ENCODE measurements at places on chromosomes 3 and 15.
A peak's percentile ranks its signal among the peaks of the same experiment; 100 is the strongest.

DNA sequence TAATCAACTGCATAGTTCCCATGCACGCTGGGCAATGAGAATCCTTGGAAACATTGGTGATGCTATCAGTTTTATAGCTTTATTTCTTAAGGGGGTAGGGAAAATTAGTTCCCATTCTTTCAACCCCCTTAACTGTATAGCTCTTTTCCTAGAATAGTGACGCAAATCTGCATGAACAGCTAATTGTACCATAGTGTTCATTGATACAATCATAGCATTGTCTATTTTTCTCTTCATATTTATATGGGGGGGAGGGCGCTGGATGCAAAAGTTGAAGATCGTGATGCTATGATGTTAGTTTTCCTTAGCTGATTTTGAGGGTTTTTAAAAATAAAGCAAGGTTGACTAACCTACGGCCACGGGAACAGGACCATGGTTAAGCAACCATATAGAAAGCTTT lies 32.4 kb upstream of the SAMMSON start:
- no peak for DNase-seq

DNA sequence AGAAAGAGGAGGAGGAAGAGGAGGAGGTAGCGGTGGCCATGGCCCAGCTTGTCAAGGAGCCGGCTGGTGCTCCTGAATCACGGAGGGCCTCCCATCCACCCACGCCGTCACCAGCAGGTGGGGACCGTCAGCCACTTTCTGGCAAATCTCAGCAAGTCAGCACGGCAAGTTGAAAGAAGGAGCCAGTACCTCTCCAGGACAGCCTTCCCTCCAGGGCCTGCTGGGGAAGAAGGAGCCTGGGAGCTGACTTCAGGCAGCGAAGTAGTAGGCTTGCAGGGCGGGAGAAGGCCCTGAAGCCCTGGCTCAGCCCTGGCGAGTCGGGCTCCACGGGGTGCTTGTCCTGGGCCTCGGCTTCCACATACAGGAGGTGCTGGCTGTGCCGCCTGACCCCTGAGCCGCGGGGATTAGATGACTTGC lies 99.2 kb upstream of the TRPM1 start:
- no peak for DNase-seq

- no peak for DNase-seq
Observed at GRCh38 chr3:74115906-74116305, 491.2 kb upstream of the PDZRN3 start.

DNA sequence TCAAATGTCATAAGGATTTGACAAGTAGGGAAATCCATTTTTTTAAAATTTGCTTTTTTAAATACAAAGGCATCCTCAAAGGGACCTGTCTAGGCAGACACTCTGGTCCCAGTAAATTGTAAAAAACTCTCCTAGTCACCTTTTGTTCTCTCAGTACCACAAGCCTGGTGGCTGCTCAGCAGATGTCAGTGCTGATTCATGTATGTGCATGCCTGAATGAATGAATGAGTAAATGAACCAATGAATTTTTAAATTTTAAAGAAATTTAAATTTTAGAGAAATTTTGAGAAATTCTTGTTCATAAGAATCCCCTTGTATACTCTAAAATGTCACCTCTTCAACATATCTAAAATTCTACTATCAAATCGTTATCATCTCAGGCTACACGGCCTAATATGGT lies 199.5 kb downstream of the TLE3 start:
- DNase-seq = no peak

DNA sequence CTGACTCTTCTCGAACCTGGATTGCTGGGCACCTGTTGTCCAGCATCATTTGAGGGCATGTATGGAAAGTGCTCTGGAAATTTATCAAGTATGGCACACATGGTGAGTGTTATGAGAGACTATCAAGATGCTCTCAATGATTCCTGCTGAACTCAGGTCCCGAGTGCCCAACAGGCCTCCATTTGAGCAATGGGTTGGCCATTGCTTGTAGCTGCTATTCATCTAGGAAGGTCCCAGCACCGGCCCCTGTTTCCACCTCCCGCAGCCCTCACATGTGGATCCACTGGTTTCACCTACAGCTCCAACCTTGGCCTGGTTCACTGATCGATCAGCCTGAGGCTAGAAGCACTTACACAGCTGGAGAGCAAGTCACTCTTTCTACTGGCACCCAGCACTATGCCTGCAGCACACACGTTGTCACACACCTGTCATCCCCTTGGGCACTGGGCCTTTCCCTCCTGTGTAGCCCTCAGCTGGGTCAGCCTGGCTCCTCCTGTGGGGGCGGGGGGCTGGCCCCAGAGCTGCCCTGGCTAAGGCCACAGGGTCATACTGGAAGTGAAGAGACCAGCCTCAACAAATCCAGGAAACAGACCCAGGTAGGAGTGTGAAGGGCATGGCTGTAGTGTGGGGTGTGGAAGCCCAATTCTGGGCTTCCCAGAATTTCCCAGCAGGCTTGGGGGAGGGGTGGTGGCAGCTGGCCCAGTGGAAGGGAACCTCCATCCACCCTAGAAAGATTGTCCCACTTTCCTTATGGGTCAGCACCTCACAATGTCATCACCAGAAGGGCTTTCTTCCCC lies 41.7 kb upstream of the SMAD3 start:
- DNase-seq = no peak

GRCh38 chr3:12178091-12178820 lies 19.5 kb upstream of the TIMP4 start:
- no peak for DNase-seq

DNA sequence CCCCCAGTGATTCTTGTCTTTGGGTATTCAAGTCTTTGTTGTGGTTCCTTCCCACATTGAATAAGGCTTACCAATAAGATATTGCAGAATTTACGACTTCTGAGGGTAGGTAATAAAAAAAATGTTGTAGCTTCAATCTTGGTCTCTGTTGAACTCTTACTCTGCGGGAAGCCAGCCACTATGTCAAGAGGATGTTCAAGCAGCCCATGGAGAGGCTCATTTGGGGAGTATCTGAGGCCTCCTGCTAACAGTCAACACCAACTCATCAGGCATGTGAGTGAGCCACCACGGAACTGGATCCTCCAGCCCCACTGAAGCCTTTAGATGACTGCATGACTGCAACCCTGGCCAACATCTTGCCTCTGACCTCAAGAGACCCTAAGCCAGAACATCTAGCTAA lies 3.2 kb upstream of the TBC1D23 start:
- no peak for DNase-seq

DNA sequence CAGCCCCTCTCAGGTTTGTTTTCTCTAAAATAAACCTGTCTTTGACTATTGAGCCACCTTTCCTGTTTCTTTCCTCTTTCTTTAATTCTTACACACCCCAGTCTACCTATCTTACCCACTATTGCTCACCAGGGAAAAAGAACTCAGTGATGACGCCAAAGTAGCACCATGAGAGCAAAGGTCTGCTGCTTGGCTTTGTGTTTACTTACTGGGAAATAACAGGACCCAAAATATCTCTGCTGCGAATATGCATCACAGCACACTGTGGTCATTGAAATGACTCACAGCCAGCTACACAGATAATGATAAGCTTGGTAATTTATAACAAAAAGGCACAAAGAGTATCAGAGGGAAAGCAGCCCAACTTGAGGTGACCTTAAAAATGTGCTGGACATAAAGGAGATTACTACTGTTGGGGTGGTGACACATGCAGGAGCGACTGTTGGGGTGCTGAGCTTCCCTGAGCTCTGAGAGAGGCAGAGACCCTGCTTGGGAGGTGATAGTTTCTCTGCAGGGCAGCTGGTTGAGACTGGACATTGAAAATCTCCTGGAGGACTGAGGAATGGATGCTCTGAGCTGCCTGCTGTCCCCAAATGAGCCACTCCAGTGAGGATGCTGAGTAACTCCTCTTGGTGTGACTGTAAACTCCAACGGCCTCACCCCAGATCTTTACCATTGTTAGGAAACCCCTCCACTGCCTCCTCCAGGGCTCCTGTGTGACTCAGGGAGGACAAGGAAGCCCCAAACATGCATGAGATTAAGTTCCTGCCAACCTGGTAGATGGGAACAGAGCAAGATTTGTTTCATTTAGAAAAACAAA lies 14.5 kb downstream of the EFCAB12 start:
- DNase-seq = no peak

DNA sequence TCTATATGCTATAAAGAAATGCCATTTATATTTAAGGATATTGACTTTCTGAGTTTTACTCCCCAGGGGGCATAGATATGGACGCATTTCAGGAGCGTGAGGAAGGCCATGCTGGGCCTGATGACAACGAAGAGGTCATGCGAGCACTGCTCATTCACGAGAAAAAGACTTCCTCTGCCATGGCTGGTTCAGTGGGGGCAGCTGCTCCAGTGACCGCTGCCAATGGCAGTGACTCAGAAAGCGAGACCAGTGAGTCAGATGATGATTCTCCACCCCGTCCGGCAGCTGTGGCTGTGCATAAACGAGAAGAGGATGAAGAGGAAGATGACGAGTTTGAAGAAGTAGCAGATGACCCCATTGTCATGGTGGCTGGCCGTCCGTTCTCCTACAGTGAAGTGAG lies 38.4 kb downstream of the GTF2E1 start:
- DNase-seq = no peak

GRCh38 chr3:23602971-23603370 lies 202.8 kb upstream of the UBE2E1 start:
- DNase-seq = peak; percentile 3

GRCh38 chr3:179969525-179969924 lies 67.2 kb downstream of the PEX5L start:
- DNase-seq = no peak

GRCh38 chr15:34364041-34364440 lies 3.0 kb downstream of the LPCAT4 start:
- DNase-seq = no peak

DNA sequence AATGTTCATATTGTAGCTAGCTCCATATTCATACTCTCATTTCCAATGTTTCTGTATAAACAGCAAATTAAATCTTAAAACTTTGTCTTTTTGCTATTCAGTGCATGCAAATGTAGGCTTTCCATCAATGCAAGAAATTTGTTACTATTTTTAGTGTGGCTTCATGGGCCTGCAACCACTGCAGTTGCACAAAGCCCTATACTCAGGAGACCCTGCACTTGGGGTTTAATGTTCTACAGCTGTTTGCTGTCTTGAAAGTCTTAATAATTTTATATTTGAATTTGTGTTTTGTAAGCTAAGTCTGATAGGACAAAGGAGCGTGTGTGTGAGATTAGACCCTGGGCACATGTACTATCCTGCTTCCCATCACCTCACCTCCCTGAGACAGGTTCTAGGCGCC lies 9.6 kb downstream of the PYDC2 start:
- no peak for DNase-seq

GRCh38 chr15:95284933-95285421 lies 1045.5 kb upstream of the NR2F2 start:
- no peak for DNase-seq

DNA sequence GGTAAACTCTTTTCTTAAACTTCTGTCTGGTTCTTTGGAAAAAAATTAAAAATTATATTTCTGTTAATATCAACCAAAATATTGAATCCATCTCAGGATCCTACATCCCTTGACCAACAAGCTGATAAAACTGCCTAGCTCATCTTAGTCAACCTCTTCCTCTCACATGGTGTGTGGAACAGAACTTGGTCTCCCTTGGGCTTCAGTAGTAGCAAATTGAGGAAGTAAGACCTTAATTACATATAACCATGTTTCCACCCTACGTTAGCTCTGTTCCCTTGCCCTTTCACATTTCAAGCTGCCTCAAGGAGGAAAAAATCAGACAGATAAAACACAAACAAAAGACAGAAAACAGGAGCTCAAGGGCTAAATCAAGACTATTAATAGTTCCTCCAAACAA lies 116.4 kb downstream of the GREM1 start:
- DNase-seq = no peak

GRCh38 chr15:59282515-59283337 lies 76.1 kb downstream of the LDHAL6B start:
- DNase-seq = no peak

- DNase-seq = peak; percentile 38
Observed at GRCh38 chr15:58462547-58462946, 30.8 kb downstream of the LIPC start.

DNA sequence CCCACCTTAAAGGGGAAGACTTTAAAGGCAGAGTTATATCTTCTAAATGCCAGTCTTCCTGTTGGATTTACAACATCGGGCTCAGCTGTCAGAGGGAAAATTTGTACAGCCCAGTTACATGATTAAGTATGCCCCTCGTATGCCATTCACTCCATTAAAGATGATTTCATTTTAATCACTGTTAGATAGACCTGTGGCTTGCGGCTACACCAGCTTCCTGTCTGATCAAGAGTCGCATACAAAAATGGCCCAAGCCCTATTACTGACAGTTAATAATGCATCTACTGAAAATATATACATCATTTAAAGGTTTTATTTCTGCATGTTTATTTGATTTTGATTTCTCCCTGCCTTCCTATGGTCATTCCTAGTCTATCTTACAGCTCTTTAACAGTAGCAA lies 7.1 kb downstream of the EIF4E3 start:
- no peak for DNase-seq
